ENCODE measurements at places on chromosomes 12 and 14.

GRCh38 chr12:54420766-54421144 lies 1.7 kb upstream of the ITGA5 start:
- DNase-seq: no peak

- DNase-seq: no peak
Observed at GRCh38 chr14:53581504-53581903, 375.1 kb downstream of the BMP4 start.

DNA sequence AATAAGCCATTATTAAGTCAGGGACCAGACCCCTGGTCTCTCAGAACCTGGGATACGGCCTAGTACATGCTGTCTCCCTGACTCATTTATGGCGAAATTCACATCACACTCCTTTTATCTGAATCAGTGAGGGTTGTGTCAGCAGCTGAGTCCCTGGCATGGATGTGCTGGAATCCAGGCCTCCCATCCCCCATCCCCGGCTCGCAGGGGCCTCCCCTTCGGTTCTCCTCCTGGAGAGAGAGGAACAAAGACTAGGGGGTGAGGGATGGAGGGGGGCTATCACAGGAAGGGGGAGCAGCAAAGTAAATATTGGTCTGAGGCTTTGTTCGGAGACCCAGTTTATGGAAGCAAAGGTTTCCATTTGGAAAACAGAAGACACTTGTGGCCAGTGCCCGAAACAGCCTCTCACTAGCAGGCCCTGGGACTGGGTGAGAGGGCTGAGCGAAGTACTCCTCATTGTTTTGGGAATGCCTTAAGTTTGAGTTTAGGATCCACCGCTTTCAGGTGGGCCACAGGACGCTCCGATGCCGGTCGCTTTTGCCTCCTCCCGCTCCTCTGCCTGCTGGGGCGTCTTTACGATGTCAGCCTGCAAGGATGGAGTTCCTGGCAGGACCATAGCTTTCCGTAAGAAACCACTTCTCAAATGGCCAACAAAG lies 145.0 kb downstream of the PRKCH start:
- no peak for DNase-seq

DNA sequence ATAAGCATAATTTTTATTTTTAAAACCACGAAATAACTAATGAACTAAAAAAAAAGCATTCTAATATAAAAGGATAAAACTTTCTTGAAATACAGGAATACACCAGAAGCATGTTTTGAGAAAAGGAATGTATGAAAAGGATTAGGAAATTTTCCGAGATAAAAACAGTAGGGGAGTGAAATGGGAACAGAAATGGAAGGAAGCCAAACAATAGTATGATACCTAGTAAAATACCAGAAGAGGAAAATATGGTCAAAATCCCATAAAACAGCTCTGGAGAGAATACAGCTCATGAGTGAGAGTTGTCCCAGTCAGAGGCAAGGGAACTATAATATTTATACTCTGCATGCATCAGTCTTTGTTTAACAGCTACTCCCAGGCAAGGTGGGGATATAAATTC lies 1016.2 kb downstream of the SLC6A15 start:
- DNase-seq: no peak

- peak; percentile 56 for DNase-seq
Observed at GRCh38 chr14:24013654-24014514, 25.2 kb downstream of the DHRS4L2 start.

DNA sequence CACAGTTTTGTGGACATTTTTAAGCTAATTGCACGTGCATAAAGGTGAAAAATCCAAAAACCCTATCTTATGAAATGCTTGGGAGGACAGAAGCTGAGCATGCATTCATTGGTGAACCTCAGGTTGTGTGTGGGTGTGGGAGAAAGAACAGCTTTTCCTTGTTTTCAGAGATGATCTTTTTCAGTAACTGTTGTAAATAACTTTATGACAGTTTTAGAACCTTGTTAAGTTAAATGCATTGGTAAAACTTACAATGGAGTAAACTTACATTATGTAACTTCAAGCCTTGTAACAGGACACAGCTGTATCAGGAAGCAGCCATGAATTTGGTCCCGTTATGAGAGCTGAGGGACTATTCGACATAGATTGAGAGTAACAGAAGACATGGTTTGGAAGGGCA lies 587.4 kb downstream of the GALC start:
- DNase-seq: no peak

All from CD4-positive, alpha-beta T cell treated with Interleukin-1 beta for 1 hour (primary cell).